Spleen (tissue), 13 donors: ENCODE measurements at places on chromosomes 2 and 18.

DNA sequence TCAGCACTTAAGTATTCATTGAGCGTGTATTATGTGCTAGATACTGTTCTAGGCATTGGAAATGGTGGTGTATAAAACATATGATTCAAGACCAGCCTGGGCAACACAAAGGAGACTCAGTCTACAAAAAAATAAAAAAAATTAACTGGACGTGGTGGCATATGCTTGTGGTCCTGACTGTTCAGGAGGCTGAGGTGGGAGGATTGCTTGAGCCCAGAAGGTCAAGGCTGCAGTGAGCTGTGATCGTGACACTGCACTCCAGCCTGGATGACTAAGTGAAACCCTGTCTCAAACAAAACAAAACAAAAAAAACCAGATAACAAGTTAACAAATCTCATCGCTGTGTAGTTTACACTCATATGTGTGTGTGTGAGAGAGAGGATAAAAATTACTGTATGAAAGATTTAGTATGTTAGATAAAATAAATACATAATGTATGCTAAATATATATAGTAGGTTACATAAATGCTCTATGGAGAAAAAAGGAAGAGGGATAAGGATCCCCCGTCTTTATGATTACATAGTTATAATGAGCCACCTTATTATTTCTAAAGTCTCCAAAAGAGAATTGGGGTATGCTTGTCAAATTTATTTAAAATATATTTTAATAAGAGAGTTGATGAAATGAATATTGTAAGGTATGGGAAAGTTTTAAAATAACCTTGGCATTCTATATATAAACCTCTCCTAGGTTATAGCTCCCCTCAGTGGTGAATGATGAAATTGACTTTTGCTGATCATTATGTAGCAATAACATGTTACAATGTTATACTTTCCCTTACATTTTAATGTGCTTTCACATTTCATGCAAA lies 69.2 kb downstream of the EHBP1 start:
- no peaks in the 10 kb centered on the region for H3K36me3 ChIP-seq
- H3K27ac ChIP-seq, result no peak overlapping the region
- no peak overlapping the region for H3K4me3 ChIP-seq
- no peak for DNase-seq
- no peaks in the 10 kb centered on the region for H3K27me3 ChIP-seq
- H3K4me1 ChIP-seq, result peaks cover 5% of the 10 kb centered on the region

DNA sequence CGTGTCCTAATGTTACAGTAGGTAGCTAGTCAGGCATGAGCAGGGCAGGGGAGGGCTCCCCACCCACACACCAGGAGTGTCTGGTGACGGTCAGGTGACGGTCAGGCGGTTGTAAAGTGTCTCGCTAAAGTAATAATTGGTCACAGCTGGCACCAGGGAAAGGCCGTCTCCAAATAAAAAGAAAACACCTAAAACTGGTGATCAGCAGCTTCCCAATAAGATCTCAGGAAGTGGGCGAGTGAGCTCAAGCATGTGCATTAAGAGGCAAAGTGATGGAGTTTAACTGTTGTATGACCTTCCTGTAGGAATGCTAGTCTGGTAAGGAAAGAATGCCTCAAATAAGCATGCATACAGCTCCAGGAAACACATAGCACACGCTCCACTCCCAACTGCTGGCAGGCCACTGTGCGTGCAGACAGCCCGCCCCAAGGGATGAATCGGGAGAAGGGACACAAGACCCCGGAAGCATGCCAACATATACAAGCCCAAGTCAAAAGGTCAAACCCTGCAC lies 177.1 kb downstream of the RNF144A start:
- H3K27ac ChIP-seq, result no peak overlapping the region
- H3K27me3 ChIP-seq, result no peaks in the 10 kb centered on the region
- H3K4me1 ChIP-seq, result peaks cover 8% of the 10 kb centered on the region

DNA sequence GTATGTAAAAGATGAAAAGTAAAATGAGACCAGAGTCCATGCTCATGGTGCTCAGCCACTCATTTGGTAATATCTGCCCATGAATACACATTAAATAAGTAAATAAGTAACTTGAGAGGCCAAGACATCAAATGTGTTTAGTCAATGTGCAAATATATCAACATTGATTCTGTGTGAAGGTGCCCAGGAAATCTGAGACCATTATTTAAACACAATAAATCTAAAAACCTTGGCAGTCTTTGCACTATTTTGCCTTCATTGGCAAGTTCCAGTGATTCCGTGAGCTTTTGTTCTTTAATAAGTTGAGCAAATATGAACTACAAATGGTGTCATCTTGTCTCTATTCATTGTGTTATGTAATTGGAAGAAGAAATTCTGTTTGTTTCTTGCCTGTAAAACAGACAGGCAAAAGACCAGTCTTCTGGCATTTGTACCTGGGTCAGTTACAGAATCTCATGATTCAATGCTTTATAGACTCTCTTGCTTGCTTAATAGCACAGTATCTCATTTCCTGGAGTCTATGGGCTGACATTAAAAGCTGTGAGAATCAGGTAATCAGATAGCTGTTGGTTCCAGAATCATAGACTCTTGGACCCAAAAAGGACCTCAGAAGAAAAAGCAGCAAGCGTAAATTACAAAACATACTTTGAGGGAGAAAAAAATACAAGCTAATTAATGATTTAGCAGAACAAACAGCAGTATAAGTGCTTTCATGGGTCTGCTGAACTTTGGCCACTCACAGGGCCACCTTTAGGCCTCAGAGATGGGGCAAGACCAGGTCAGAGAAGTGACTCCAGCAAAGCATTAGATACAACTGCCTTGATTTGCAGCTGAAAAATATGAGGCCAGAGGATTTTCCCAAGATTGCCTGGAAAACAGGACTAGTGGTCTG lies 20.0 kb upstream of the SERPINB3 start:
- H3K4me1 ChIP-seq, result no peaks in the 10 kb centered on the region
- no peak overlapping the region for H3K4me3 ChIP-seq
- H3K36me3 ChIP-seq, result no peaks in the 10 kb centered on the region
- DNase-seq, result no peak
- H3K27ac ChIP-seq, result no peak overlapping the region
- no peaks in the 10 kb centered on the region for H3K27me3 ChIP-seq

DNA sequence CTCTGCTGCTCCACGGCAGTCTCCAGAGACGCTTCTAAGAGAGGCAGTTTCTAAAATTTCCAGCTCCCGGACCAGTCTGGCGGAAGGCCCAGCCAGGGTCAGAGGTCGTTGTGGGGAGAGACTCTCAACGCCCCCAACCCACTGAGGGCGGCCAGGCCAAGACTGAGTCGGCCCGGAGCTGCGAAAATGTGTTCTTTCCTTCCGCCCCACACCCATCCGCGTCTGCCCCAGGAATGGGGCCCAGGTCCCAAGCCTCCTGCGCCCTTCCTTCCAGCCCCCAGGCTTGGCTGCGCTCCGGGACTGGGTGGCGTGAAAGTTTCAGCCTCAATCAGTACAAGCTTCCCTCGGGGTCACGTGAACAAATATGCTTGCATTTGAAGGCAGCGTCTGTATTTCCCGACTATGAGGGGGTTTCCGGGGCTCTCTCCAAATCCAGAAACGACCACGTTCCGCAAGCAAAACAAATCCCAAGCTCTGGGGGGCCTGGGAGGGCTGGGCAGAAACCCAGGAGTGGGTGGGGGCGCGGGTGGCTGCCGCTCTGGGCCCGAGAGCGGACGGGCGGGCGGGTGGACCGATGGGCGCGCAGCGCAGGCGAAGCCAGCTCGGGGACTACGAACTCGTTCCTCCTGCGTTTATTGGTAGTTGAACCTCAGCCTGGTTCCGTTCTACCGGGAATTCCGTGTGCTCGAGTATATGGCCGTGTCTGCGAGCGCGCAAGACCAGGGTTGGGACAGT lies 3.3 kb downstream of the HOXD3 start:
- H3K27me3 ChIP-seq, result peaks cover 80% of the 10 kb centered on the region
- no peak overlapping the region for H3K27ac ChIP-seq
- H3K4me3 ChIP-seq, result peak overlapping the region; percentile 17
- H3K4me1 ChIP-seq, result peaks cover 38% of the 10 kb centered on the region

GRCh38 chr2:235046589-235046988 lies 94.8 kb downstream of the SH3BP4 start:
- peak; percentile 39 for DNase-seq
- peaks cover 21% of the 10 kb centered on the region for H3K36me3 ChIP-seq
- no peak overlapping the region for H3K4me3 ChIP-seq
- H3K27me3 ChIP-seq, result no peaks in the 10 kb centered on the region
- H3K27ac ChIP-seq, result no peak overlapping the region

DNA sequence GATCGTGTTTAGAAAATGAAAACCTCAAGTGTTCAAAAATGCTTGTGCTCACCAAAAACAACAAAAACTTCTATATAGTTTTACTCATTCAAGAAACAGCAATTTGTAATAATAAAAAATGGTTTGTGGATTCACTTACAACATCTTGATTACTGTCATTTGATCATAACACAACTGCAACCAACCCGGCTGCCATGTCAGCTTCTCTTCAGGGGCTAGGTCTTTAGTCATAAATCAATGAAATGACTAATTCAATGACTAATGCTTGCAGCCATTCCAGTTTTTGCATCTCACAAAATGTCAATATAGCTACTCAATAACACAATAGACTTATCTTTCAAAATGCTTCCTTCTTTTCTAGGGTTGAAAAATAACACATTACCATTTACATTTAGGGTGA lies 128.0 kb downstream of the OLA1 start:
- DNase-seq, result no peak
- no peaks in the 10 kb centered on the region for H3K27me3 ChIP-seq
- H3K36me3 ChIP-seq, result no peaks in the 10 kb centered on the region
- no peaks in the 10 kb centered on the region for H3K4me1 ChIP-seq
